ENCODE measurements at places on chromosomes 3 and 15.

- DNase-seq, result no peak
Observed at GRCh38 chr3:146308222-146308621, 57.3 kb upstream of the PLSCR4 start.

DNA sequence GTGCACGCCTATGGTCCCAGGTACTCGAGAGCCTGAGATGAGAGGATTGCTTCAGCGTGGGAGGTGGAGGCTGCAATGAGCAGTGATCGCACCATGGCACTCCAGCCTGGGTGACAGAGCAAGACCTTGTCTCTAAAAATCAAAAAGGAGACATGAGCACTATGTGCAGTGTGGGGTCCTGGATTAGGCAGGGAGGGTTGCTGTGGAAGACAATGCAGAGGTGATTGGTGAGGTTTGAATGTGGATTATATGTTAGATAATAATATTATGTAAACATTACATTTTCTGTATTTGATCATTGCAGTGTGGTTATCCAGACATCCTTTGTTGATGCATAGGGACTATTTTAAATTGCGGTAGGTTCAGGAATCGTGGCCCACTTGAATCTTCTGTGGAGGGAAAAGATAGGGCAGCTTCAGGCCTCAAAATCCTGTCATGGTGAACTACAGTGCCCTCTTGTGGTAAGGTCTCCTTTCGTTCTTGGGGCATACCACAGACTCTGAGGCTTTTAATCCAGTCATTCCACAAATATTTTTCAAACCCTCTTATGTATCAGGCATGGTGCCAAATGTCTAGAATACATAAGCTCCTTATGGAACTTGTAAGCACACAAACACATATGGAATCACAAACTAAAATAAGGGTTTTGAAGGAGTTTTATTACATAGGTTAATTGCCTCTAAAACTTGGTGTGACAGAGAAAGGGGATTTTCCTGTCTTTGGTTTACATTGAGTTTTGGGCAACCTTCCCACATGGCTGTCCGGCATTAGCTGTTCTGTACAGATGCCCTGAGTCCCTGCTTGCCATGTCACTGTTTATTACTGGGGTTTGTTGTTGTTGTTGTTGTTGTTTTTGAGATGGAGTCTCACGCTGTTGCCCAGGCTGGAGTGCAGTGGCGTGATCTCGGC is 37.7 kb downstream of the GPD1L start:
- peak; percentile 22 for DNase-seq

DNA sequence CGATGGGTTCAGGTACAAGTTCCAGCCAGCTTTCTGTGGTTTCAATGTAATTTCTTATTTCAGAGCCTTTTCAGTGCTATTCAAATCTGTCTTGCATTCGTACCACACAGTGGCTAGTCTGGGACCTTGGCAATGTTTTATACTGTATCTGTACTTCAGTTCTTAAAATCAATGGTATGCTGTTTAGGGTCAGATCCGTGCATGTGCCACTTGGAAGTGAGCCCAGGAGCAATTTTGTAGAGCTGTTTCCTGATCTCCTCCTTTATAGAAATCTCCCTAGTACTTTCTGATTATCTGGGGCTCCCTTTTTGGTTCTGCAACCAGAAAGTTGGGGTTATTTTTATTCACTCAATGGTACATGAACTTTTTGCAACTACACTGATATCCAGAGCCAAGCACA is 59.5 kb upstream of the NDUFB4 start:
- DNase-seq, result no peak

- no peak for DNase-seq
Observed at GRCh38 chr3:119861681-119862080, 79.8 kb downstream of the NR1I2 start.

- DNase-seq, result no peak
Observed at GRCh38 chr15:39888809-39889208, 31.3 kb downstream of the GPR176 start.

GRCh38 chr3:192831111-192831644 is 86.5 kb downstream of the MB21D2 start:
- no peak for DNase-seq

GRCh38 chr3:86969500-86970189 is 21.3 kb downstream of the VGLL3 start:
- DNase-seq, result no peak

- no peak for DNase-seq
Observed at GRCh38 chr3:28575746-28576613, 227.4 kb upstream of the AZI2 start.

DNA sequence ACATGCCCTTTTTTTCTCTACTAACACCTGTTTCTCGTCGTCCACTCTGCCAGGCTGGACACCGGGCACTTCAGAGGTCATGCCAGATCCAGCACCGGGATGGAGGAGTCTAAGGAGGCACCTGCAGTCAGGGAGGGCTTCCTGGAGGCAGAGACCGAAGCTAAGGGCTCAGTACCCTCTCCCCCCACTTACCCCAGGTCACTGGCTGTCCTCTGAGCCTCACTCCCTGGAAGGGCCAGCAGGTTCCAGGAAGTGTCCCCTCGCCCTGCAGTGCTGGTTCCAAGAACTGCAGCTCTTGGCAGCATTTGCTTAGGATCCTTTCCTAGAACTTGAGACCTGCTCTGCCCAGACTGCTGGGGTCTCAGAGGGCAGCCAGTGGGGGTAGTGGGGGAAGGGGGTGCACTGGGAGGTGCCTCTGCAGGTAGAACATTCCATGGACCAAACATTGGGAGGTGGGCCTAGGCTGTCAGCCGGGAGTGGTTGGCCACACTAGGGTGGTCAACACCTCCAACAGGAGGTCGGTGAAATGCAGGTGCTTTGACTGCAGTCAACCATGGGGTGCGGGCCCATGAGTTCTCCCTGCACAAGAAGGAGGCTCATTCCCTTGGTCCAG is 11.3 kb downstream of the CISH start:
- no peak for DNase-seq

DNA sequence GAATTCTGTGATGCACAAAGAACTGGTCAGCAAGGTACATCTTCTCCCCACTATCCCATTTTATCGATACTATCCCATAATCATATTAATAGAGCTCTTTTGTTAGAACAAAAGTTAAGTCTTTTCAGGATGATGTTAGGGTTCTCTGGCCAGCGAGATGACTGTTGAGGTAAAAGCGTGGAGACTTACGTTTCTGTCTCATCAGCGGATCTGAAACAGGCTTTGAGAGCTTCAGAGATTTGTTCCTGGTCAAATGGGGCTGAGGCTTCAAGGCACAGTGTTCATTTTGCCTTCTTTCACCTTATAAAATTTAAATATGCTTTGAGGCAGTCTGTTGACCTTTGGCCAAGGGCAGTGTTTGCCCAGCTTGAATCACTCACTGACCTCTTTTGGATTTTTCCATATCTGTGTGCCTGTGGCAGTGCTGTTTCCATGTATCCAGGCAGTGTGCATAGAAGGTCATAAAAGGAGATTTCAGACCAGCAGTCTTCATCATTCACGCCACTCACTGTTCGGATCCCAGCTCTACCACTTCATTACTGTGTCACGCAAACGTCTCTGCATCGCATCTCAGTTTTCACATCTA is 3.1 kb downstream of the ADAMTSL3 start:
- DNase-seq, result no peak

DNA sequence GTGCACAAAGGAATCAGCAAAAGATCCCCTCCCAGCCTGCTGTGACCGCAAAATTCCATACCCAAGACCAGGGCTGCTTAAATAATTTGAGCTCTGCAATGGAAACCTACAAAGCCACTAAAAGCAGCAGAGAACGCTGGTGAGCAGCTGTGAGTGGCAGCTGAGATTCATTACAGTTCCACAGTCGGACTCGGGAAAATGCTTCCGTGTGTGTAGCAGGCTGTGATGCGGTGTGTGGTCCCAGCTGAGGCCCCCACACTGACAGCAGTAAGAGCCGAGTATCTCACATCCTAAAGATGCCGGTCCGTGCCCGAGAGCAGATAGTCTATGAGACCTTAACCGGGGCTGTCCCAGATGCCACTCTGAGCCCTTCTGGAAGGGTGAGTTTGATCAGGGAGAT is 37.4 kb downstream of the TM2D3 start:
- DNase-seq, result no peak

Data from T-helper 9 cell (primary cell).